Fibroblast of gingiva (primary cell): ENCODE measurements at places on chromosomes 7 and 10.

GRCh38 chr10:118633786-118634185, 38.3 kb upstream of the PRLHR start:
- no peak for DNase-seq

DNA sequence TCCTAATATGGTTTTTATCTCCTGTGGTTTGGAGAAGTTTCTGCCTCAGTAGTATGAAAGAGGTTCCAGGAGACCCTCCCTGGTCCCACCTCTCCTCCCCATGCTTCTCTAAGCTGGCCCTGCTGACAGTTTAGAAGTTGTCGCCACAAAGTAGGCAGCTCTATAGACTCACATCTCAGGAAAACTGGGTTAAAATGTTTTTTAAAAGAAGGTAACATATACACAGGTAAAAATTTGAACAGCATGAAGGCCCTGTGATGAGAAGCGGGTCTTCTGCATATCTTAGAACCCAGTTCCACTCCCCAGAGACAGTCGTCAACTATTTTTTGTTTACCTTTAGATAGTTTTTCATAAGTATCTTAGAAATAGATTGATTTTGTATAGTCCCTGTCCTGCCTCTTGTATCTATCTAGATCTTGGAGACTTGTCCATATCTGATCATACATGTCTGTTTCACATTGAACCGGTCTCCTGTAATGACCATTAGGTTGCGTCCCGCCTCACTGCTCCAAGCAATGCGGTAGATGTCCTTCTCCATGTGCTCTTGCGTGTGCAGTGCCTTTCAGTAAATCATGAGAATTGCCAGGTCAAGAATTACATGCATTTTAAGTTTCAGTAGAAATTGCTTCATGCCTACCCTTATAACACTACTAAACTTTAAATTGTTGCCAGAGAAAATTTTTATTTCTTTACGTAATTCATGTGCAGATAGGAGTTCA, 2.2 kb downstream of the DUSP5 start:
- peak; percentile 63 for DNase-seq

DNA sequence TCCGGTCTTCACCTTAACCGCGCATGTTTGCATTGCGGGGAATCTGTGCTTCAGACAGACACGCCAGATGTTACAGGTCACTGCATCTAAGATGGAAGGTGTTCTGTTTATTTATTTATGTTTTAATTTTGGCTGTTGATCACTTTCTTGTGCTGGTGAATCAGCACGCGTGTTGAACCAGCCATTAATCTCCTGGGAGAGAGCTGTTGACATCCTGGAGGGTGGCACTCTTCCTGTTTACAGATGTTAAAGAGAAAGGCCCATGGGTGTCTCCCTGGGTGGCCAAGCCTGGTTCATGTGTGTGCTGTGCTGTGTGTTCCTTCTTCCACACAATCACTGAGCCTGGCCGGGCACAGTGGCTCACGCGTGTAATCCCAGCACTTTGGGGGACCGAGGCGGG, 355.3 kb downstream of the PAXIP1 start:
- no peak for DNase-seq

- DNase-seq, result no peak
These were observed 150.7 kb downstream of the MGMT start for GRCh38 chr10:129617768-129618167.

DNA sequence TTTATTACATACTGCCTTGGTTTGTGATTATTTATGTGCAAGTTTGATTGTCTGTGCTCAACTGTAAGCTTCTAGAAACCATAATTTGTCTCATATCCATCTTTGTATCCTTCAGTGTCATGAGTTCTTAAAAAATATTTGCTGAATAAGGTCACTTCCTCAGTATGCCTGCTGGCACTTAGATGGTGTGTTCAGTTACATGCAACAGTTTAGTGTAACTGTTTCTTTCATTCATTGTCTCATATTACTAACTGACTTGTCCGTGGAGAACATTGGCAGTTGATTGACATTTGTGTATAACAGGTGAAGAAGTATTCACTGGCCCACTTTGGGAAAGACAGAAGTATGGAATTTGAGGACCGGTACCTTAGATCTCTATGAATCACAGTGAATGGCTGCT, 236.9 kb downstream of the PRKG1 start:
- peak; percentile 15 for DNase-seq

DNA sequence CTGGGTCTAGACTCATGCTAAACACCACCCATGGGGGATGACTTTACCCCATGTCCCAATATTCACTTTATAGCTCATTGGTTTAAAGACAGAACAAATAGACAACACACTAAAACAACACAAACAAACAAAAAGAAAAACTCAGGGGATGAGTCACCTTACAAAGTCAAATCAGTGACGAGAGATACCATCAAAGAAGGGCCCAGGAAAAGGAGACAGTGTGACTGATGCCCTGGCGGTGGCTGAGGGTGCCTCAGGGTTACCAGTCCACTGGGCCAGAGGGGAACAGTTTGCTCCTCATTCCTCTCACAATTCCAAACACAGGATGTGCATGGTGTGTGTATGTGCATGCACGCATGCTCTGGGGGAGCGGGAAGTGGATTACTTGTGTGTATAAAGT, 171.3 kb upstream of the PRKCQ start:
- no peak for DNase-seq

- DNase-seq, result no peak
These were observed 53.0 kb downstream of the STEAP1B start for GRCh38 chr7:22447008-22447407.

DNA sequence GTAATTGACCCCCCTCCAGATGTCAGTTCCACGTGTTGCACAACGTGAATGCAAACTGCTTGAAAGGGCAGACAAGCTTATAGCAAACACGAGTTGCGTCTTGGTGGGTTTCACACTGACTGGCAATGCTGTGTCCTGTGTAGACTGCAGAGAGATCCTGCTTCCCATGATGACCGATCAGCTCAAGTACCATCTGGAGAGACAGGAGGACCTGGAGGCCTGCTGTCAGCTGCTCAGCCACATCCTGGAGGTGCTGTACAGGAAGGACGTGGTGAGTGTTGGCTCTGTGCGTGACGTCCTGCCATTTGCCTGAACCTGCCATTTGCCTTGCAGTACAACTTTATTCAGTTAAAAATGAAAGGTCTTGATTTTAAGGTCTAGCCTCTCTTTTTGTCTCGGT, 71.1 kb downstream of the INSYN2A start:
- no peak for DNase-seq

DNA sequence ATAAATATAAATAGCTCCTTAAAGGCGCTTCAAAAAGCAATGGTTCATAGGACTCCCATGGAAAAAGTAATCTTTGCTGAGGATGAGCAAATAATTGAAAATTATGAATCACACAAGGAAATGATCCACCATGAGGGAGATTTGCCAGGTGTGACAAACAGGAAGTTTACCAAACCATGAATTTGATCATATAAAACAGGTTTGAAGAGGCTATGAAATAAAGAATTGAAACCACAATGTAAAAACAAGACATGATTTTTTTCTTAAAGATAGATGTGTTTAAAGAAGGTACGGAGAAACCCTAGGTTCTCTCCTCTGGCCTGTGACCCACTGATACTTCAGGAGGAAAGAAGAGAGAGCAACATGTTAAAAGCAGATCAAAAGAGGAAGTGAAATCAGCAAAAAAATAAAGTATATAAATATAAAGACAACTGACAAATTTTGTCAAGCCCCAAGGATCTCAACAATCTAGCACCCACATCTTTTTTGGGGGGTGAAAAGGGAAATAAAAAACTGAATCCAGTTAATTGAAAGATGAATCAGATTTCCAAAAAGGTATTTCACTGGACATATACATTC, 111.3 kb upstream of the ASAH2 start:
- no peak for DNase-seq

GRCh38 chr7:155458878-155459699, 1.2 kb downstream of the EN2 start:
- no peak for DNase-seq

DNA sequence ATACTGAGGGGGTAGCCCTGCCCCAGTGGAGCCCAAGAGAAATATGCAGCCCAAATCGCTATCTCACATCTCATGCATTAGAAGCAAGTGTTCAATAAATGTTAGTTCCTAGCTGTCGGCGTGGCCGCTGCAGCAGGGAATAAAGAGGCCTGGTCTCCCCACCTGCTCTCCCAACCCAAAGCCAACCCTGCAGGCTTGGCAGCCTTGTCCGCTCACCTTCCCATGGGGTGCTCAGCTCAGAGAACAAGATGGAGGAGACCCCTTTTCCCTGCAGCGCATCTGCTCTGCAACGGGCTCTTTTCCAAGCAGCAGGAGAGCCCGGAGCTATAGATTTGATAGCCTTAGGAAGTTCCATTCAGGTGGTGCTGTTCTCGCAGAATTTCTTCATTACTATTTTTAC, 12.0 kb upstream of the DOCK1 start:
- no peak for DNase-seq

DNA sequence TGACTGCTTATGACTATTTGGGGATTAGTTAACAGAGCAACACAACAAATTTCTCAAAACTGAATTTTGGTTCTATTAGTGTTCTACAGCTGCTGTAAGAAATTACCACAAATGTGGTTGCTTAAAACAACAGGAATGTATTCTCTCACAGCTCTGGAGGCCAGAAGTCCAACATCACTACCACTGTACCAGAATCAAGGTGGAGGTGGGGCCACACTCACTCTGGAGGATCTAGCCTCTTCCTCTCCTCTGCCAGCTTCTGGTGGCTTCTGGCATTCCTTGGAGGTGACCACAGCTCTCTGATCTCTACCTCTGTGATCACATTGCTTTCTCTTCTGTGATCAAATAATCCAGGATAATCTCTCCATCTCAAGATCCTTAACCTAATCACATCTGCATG, 194.7 kb upstream of the BMPER start:
- no peak for DNase-seq

- DNase-seq, result peak; percentile 6
These were observed 145.1 kb downstream of the PLXNA4 start for GRCh38 chr7:132430861-132431822.

DNA sequence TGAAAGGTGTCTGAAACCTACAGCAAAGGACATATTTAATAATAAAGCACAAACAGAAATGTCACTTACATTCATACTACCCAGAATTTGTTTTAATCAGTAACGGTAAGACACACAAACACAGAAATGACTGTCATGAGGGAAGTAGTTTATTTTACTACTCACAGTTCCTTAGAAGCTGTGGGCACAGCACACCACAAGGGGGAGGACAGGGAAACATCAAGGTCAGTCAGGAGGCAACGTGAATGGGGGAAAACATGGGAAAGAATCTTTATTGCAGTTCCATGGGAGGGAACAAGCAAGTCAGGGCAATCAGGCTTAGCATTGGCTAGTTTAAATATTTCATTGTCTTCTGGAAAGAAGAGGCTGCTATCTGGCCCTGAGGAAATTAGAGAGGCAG, 123.8 kb upstream of the PDSS1 start:
- DNase-seq, result no peak

DNA sequence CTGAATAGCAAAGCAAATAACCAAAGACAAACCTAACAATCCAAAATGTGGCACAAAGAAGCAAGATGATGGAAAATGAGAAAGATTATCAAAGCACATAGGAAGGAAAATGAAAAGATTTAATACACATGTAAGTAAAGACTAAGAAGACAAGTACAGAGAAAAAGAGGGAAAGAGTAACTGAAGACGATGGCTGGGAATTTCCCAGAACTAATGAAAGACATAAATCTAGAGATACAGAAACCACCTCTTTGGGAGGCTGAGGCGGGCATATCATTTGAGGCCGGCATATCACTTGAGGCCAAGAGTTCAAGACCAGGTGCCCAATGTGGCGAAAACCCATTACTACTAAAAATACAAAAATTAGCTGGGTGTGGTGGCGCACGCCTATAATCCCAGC, 46.8 kb downstream of the CCDC6 start:
- no peak for DNase-seq
